NCI-H2171 treated with DMSO at 0.1 percent for 48 hours (cell line): ENCODE measurements at places on chromosomes 11 and 22.

DNA sequence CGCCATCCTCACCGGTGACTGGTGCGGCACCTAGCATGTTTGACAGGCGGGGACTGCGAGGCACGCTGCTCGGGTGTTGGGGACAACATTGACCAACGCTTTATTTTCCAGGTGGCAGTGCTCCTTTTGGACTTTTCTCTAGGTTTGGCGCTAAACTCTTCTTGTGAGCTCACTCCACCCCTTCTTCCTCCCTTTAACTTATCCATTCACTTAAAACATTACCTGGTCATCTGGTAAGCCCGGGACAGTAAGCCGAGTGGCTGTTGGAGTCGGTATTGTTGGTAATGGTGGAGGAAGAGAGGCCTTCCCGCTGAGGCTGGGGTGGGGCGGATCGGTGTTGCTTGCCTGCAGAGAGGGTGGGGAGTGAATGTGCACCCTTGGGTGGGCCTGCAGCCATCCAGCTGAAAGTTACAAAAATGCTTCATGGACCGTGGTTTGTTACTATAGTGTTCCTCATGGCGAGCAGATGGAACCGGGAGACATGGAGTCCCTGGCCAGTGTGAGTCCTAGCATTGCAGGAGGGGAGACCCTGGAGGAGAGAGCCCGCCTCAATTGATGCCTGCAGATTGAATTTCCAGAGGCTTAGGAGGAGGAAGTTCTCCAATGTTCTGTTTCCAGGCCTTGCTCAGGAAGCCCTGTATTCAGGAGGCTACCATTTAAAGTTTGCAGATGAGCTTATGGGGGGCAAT, 1.1 kb downstream of the NEAT1 start:
- peak; percentile 9 for DNase-seq

GRCh38 chr22:18078329-18079041, 695 bp downstream of the PEX26 start:
- peak; percentile 29 for DNase-seq

DNA sequence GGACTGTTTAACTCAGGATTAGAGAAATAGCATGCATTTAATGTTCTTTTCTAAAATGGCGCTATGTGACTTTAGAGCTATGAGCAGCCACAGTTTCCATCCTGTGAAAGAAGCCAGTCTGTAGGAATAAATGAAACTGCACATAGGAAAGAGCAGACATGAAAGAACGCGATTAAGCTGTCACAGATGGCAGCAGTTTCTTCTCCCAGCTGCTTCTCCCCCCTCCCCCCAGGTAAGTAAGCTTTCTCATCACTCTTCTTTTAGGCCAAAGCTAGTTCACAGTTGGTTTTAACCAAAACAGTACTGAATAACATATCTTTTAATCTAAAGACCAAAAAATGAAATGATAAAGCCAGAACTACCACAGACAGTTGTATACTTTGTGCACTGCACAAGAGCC, 266.4 kb downstream of the KCNA4 start:
- DNase-seq, result no peak

DNA sequence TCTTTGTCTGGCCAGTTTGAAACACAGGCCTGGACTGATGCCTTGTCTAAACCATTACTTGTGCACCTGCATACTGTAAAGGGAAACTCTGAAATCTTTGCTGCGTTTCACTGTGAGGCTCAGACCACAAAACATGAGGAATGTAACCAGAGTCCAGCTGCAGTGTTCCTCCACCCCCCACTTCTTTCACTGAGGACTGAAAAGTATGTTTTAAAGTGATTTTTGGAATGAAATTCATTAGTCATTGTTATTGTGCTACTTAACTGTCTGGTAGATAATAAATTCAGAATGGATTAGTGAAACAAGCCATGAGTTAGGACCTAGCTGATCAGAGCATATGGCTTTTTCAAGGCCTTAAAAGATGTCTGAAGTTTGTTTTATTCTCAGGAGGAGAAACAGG, 181.2 kb downstream of the WNT11 start:
- DNase-seq, result no peak

GRCh38 chr11:126924376-126925040, 76.1 kb downstream of the KIRREL3 start:
- no peak for DNase-seq

DNA sequence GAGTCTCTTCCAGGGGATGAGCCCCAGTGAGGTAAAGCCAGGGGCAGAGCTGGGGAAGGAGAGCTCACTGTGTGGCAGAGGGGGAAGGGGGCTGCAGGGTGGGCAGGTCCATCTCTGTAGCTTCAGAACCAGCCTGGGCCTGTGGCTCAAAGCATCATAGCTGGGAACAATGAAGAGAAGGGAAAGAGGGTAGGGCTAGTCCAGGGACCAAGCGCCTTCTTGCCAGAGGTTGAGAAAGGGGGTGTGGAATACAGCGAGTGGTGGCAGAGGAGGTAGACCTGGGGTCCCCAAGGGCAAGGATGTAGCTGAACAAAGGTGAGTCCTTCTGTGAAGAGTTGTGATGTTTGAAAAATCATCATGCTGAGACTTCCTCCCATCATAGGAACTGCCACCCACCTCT, 1.2 kb upstream of the PLA2G3 start:
- DNase-seq, result no peak

GRCh38 chr11:100932474-100933100, 197.0 kb downstream of the PGR start:
- DNase-seq, result peak; percentile 42
